ENCODE measurements at places on chromosomes 1 and 21.

DNA sequence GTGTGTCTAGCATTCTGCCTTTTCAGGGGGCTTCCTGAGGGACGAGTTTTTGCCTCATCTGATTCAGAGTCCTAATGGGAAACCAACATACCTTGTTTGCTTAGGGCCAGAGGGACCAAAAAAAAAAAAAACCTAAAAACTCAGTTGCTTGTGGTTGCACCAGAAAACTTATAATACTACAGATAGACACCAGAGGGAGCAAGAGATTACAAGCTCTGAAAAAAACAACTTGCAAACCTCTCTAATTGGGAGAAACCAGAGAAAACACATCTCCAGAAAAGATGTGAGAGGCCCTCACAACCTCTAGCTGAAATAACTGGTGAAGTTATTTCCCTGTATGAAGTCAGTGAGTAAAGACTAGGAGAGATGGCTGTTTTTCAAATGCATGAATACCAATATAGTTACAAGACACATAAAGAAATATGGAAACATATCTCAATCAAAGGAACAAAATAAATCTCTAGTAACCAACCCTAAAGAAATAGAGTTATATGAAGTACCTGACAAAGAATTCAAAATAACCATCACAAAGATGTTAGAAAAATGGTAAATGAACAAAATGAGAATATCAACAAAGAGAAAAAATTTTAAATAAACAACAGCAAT is 233.7 kb upstream of the NFIA start:
- no peak for DNase-seq

- DNase-seq, result no peak
Observed at GRCh38 chr1:7159116-7159781, 374.0 kb downstream of the CAMTA1 start.

DNA sequence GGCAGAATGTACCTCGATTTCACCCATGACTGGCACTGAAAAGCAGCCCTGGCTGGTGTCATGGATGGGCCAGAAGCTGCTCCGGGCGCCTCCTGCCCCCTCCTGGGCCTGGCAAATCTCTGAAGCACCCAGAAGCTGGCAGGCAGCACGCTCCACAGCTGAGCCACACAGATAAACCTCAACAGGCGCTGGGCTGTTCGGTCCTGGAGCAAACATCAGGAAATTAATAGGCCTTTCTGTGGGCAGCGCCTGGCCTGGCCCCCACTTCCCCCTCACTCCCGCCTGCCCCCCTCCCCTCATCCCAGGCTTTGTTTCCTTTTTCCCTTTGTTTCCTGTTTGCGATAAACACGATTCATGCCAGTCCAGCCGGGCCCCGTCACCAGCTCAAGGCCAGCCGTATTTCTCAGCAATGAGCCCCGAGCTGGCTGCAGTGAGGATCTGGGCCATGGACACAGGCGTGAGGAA is 20.1 kb upstream of the DISP3 start:
- DNase-seq, result no peak

DNA sequence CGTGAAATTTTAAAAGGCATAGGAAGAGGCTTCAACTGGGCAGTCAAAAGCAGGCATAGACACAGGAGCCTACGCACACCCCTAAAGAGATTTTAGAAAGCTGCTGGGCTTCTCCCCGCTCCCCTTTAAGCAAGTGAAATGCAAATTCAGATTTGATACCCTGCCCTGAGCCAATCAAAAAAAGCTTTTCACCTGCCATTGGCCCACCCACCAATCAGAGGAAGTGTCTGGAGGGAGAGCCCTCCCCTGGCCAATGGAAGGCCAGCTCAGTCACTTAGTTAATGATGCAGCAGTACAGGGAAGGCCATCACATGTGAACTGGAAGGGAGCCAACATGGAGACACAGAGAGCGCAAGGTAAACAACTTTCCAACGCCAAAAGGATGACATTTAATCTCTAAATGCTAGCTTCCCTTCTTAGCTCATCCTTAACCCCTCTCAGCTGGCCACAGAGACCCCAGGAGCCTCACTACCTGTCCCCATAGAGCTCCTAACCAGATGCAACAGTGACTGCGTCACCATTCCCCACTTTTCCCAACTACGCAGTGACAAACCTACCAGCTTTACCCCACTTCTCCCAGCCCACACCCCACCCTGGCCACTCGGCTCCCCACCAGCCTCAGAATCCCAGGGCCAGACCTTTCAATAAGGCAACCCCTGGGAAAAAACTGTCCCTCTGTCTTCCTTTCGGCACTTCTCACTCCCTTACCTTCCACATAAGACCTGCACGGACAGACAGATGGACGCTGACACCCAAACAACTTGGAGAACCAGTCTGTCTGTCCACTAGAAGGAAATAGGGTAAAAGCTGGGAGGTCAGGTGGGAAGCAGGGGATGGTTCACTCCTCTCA is 71.0 kb downstream of the CD46 start:
- DNase-seq, result peak; percentile 69

- no peak for DNase-seq
Observed at GRCh38 chr1:235073331-235073967, 55.2 kb downstream of the TOMM20 start.

- DNase-seq, result peak; percentile 65
Observed at GRCh38 chr1:203216274-203217138, 13.0 kb downstream of the CHIT1 start.

GRCh38 chr1:159763686-159764085 is 17.1 kb upstream of the DUSP23 start:
- no peak for DNase-seq

DNA sequence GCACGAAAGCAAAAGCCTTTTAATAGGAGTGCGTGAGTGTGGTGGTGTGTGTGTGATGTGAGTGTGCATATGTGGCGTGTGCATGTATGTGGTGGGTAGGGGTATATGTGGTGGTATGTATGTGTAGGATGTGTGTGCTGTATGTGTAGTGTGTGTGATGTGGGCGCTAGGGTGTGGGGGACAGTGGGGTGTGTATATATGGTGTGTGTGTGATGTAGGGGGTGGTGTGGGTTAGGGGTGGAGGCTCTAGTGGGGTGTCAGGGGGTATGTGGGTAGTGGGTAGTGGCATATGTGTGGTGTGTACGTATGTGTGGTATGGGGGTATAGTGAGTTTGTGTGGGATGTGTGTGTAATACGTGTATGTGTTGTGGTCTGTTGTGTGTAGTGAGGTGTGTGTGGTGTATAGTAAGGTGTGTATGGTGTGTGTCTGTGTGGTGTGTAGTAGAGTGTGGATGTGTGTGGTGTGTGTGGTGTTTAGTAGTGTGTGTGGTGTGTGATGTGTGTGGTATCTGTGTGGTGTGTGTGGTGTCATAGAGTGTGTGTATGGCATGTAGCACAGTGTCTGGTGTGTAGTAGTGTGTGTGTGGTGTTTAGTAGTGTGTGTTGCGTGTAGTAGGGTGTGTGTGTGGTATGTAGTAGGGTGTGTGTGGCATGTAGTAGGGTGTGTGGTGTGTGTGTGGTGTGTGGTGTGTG is 86.0 kb downstream of the SYT2 start:
- DNase-seq, result no peak

- DNase-seq, result no peak
Observed at GRCh38 chr1:119984771-119985170, 84.7 kb downstream of the NOTCH2 start.

GRCh38 chr1:206713070-206713469 is 28.4 kb downstream of the MAPKAPK2 start:
- no peak for DNase-seq

- no peak for DNase-seq
Observed at GRCh38 chr1:156070548-156070947, 9.6 kb downstream of the RAB25 start.

- no peak for DNase-seq
Observed at GRCh38 chr1:84422909-84423308, 24.6 kb downstream of the DNASE2B start.

- DNase-seq, result no peak
Observed at GRCh38 chr21:39444421-39445180, 977 bp downstream of the LCA5L start.

GRCh38 chr1:204426035-204426436 is 14.4 kb upstream of the PPP1R15B start:
- no peak for DNase-seq

DNA sequence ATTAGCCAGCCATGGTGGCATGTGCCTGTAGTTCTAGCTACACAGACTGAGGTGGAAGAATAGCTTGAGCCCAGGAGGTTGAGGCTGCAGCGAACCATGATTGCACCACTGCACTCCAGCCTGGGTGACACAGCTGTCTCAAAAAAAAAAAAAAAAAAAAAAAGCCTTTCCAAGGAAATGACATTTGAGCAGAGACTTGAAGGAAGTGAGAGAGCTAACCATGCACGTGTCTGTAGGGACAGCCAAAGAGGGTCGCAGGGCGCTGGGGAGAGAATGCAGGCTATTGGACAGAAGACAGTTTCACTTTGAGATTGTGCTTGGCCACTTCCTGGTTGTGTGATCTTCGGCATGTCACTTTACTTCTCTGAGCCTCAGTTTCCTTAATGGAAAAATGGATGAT is 6.8 kb downstream of the HCRTR1 start:
- DNase-seq, result no peak

DNA sequence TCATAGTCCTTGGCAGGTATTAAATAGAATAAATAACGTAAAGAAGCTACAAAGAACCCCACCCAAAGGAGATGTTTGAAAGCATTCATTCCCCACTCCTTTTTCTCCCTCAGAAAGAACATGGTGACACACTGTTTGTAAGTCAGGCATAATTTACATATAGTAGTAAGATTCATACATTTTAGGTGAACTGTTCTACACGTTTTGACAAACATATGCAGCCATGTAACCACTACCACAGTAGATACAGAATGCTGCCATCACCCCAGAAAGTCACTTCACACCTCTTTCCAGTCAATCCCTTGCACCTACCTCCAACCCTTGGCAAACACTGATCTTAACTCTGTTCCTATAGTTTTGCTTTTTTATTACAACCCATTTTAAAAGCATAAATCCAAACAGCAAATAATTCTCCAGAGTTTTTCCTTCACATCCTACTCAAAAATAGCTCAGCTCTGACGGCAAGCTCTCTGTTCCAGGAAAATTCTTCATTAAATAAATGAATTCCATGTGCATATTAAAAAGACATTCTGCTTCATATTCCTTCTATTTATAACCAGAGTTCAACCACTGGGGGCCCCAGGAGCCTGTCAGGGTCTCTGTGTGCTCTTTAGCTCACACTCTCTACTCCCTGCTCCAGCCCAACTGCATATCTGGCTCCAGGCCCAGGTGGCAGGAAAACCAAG is 258.8 kb downstream of the PLPP3 start:
- DNase-seq, result no peak

- DNase-seq, result no peak
Observed at GRCh38 chr1:156471496-156472490, 28.8 kb downstream of the MEF2D start.

- peak; percentile 41 for DNase-seq
Observed at GRCh38 chr1:52727114-52727586, 897 bp downstream of the ZYG11B start.

DNA sequence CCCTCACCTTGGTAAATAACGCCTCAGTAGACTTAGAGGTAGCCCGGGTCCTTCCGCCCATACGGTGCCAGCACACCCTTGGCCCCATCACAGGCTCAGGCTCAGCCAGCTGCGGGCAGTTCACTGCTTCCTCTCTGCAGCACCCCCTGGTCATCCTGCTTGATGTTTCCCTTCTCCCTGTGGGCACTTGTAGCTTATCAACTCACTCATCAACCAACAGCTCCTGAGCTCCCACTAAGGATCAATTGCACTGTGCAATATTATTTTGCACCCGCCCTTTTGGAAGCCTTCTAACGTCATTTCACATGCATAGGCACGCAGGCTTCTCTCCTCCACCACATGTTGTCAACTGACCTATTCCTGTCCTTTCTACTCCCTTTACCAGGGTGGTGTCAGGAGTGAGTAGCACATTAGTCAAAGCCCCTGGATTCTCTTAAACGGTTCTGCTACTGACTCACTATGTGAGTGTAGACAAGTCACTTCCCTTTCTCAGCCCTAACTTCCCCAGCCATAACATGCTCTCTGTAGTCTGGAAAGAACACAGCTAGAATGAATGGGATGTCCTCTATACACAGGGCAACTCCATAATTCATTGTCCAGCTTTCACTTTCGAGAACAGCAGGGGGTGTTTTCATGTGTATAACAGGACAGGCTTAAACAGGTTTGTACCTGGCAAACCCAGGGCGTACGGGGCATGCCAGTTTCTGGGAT is 47.1 kb upstream of the IRF2BP2 start:
- no peak for DNase-seq

- no peak for DNase-seq
Observed at GRCh38 chr1:113255720-113256347, 134.5 kb upstream of the MAGI3 start.

GRCh38 chr1:207054491-207054890 is 1.4 kb downstream of the PFKFB2 start:
- DNase-seq, result no peak

DNA sequence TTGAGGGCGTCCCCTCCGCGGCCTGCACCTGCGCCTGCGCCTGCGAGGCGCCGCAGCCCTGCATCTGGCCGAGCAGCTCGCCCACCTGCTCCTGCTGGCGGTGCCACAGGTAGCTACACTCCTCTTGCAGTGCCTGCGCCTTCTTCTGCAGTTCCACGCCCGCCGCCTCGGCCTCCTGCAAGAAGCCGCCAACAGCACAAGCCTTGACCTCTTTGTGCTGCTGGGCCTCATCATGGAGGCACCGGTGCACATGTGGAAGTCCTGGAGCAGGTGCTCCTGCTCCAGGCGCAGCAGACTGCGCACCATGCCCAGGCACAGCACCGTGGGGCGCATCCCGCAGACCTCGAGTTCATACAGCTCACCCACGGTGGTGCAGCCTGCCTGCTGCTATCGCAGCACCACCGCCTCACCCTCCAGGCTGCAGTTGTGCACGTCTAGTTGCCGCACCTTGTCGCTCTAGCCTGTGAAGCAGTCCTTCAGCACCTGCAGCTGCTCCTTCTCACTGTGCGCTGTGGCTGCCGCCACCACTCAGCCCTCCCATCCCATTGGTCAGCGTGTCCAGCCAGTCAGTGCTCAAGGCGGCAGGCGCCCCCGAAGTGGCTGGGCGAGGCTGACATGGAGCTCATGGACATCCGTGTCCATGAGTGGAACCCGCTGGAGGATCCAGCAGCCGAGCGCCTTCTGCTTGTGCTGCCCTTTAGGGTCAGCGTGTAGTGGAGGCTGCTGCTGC is 12.2 kb upstream of the CD2 start:
- no peak for DNase-seq

DNA sequence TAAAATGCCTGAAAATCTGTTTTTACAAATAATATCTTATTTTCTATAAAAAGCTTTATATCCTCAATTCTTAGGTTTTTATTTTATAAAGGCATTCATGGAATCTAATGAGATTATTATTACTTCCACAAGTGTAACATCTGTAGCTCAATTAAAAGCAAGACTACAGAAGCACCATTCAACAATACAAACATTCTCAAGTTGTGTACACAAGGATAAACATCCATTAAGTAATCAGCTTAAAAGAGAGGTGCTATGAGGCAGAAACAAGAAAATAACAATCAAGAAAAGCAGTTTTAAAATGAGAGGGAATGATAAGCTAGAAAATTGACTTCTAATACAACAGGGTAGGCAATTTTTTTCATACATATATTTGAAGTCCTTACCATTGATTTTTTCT is 326.1 kb downstream of the MRPL39 start:
- no peak for DNase-seq

Measured in stimulated activated CD8-positive, alpha-beta memory T cell treated with anti-CD3 and anti-CD28 coated beads, Interleukin-4, amount 100 ng/mL, for 48 hours (primary cell).